ENCODE measurements at places on chromosomes 5 and 9. TPM values are rescaled to one million over a fixed set of nuclear protein-coding genes. Genes with fewer than 3 reads are reported as not detected.
A peak's percentile ranks its signal among the peaks of the same experiment; 100 is the strongest.

- DNase-seq = peak; percentile 79
Measured at GRCh38 chr5:93164690-93165089, 416.3 kb downstream of the NR2F1-AS1 start.

DNA sequence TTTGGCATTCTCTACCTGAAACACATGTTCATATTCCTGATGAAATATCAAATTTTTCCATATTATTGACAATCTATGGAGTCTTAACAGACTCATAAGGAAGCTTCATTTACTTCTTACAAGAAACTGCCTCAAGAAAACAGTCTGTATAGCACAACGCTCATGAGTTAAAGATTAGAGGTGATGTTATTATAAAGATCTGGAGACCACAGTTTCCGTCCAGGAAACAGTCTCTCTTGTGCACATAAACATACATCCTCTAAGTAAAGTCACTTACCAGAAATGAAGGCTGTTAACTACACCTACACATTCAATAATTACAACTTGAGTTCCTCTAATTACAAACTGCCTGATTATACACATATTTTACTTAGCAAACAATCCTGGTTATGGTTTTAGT, 86.9 kb downstream of the RAPGEF6 start:
- DNase-seq = no peak

The PCDHA9 gene
- 0.51 TPM for total RNA-seq

- no peak for DNase-seq
Measured at GRCh38 chr9:121658166-121658565, 6.7 kb downstream of the DAB2IP start.

The ATP6V0E1 gene
- 186 TPM for total RNA-seq
